ENCODE measurements at places on chromosomes 16 and 17.

- DNase-seq, result no peak
Observed at GRCh38 chr17:68564415-68565111, 36.6 kb downstream of the FAM20A start.

- DNase-seq, result no peak
Observed at GRCh38 chr17:40104594-40105486, 4.5 kb upstream of the NR1D1 start.

DNA sequence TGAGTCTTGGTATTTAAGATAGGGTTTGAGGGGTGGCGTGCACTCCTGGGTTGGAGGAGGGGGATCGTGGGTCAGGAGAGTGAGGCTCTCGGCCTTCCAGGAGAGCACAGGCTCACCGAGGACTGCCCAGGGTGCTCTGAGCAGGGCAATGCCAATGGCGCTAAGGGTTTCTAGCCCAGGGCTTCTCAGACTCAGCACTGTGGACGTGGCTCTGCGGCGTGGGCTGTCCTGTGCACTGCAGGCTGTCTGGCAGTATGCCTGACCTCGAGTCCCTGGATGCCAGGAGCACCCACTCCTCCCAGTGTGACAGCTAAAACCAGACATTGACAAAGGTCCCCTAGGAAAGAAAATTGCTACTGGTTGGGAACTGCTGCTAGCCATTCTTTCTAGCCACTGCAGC, 37.2 kb upstream of the ENDOV start:
- no peak for DNase-seq

DNA sequence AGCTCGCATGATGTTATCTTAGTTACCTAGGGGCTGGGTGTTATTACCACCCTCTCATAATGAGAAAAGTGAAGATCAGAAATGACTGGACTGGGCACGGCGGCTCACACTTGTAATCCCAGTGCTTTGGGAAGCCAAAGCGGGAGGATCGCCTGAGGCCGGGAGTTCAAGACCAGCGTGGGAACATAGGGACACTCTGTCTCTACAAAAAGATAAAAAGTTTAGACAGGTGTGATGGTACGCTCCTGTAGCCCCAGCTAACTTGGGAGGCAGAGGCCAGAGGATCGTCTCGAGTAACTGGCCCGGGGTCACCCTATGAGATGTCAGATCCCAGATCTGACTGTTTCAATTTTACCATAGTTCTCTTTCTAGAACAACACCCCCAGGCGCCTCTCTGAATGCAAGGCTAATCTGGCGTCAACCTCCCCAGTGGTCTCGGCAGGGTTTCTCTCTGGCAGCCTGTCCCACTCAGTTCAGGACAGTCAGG, 1.9 kb upstream of the CCDC102A start:
- no peak for DNase-seq

- no peak for DNase-seq
Observed at GRCh38 chr17:49696233-49696761, 11.5 kb downstream of the SLC35B1 start.

GRCh38 chr16:49520492-49521038, 147.0 kb downstream of the C16orf78 start:
- DNase-seq, result no peak

GRCh38 chr17:48610282-48611211, at the start of gene HOXB7:
HOXB7 (minus strand) TSS chr17:48611017; CDS start chr17:48610918, 99 bp downstream.
- peak; percentile 84 for DNase-seq

DNA sequence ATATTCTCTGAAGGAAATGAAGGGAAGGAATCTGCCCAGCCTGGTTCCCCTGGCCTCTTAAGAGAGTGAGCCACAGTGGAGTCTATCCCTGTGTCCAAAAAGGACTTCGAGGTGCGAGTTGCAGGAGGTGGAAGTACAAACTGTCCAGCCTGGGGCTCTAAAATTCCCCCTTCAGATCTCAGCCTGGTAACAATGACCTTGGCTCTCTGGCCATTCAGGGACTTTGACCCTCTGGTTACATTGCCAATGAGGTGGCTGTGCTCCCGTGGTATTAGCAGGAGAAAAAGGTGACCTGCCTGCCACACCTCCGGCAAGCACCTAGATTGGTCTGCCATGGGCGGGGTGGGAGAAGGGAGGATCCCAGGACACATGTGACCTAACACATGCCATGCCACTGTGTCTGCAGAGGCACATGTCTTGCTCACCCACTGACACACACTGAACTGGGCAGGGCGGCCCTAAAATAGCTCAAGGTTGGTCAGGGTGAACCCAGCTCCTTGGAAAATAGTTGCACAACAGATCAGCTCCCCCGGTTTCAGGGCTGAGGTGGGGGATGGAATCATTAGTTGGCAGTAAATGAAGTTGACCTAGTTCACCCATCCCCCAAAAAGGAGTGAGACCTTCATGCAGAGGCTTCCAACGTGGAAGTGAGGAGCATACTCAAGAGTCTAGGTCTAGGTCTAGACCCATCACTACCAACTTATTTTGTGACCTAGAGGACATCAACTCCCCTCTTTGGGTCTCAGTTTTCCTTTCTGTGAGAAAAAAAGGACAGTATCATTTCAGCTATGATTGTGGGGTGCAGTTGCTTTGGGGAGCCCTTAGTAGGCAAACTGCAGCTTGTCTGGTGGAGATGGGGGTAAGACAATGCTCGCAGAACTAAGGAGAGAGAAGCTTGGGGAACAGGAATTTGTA, 2.2 kb downstream of the NR1D1 start:
- DNase-seq, result no peak

All from NCI-H2081 (cell line).